ENCODE measurements at places on chromosomes 16 and 17.

GRCh38 chr17:35164716-35165115 lies 17.1 kb downstream of the UNC45B start:
- DNase-seq = no peak

GRCh38 chr17:35476283-35476820 lies 27.8 kb upstream of the SLFN13 start:
- no peak for DNase-seq

GRCh38 chr17:13925579-13925978 lies 143.7 kb upstream of the COX10 start:
- no peak for DNase-seq

- DNase-seq = no peak
These were observed 124.2 kb downstream of the CDK5R1 start for GRCh38 chr17:32610943-32611342.

- DNase-seq = no peak
These were observed 6.4 kb downstream of the CACNG5 start for GRCh38 chr17:66841328-66841727.
